Naive thymus-derived CD4-positive, alpha-beta T cell (primary cell): ENCODE measurements at places on chromosomes 2 and 18. TPM values are rescaled to one million over a fixed set of nuclear protein-coding genes. Genes with fewer than 3 reads are reported as not detected.

GRCh38 chr2:70391988-70392387 lies 90.1 kb upstream of the FAM136A start:
- no peak for DNase-seq

DNA sequence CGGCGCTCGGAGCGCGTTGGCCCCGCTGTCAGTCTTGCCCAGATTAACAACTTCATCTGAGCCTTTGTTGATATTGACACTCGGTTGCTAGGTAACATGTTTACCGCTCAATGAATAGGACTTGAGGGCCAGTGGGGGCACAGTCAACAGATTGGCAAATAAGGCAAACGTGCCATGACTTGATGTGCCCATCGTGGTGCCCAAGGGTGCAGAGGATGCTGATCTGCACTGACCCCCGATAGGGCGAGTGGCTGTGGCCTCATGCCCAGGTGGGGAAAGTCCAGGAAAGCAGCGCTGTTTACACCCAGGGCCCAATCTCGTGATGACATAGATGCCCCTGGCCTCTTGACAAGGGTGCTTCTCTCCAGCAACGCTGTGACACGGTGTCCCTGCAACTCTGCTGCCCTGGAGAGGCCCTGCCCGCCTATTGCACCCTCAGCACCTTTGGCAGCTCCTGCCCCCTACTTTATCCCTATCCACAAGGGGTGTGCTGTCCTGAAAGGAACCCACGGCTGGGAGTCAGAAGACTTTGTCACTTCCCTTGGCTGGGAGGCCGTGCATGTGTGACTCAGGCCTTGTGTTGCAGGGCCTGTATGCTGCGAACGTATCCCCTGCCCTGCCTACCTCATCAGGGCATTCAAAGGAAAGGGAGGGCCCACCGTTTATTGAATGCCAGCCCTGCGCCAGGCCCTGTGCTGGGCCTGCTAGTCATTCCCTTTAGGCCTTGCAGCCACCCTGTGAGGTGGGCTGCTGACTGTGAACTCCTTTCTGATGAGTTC lies 158.0 kb downstream of the INHBB start:
- DNase-seq, result no peak

DNA sequence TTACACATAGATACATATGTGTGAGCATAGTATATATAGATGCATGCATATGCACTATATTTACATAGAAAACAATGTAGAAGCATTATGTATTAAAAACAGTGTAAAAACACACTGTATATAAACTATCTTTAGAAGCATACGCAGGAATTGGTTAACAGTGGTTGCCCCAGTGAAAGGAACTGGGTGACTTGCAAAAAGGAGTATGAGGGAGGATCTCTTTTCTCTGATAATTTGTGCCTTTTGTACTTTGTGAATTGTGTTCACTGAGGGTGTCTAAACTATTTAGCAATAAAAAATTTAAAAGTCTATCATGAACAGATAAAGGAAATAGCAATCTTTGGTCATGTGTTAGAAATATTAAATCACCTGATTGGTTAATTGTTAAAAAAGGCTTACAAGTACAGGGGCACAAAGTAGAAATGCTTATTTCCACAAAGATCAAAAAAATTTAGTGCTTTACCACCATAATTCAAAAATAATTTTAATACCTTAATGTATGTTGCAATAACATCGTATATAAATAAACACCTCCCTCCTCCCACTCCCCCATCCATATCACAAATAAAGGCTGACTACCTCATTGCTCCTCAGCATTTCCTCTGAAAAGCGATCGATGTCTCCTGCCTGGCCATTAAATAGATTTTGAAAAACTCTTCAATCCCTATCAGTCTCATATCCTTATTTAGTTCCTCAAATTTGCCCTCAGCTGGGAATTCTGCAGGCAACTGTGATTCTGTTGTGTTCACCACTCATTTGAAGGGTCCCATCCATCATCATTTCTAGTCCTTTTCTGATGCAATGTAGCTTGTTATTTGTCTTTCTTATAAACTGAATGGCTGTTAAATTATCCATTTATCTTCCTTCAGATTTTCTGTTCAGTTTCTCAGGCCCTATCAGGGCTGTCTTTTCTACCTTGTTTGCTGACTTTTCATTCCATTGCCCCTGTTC lies 257.3 kb downstream of the AGPS start:
- DNase-seq, result no peak

DNA sequence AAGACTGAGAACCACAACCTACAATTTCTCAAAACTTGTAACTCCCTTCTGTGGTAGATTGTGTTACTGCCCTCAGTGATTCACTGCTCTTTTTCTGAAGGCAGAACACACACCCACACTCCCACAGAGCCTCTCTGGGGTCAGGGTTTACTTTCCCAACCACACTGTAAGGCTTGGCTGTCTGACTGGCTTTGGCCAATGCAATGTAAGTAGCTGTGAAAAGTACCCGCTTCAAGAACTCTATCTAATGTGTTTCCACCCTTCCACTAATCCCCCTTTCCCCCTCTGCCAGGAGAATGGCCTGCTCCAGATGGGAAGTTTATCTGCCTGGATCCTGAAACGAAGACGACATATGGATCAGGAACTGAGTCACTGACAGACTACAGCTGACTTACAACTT lies 222.7 kb downstream of the CDH2 start:
- no peak for DNase-seq

DNA sequence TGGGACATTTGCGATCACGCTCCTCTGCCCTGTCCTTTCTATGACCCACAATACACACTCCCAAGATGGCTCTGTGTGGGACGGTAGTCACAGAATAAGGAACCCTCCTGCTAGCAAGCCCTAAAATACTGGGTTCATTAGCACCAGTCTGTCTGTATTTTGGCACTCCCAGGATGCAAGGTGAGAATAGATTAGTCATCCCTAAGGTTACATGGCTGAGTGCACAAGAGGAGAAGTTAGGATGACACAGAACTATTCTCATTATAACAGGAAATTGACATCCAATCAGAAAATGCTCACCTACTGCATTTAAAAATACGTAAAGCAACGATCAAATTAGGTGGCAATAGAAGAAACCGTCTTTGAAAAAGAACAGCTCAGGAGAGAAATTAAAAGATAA lies 590.2 kb downstream of the EPHA4 start:
- DNase-seq, result no peak

DNA sequence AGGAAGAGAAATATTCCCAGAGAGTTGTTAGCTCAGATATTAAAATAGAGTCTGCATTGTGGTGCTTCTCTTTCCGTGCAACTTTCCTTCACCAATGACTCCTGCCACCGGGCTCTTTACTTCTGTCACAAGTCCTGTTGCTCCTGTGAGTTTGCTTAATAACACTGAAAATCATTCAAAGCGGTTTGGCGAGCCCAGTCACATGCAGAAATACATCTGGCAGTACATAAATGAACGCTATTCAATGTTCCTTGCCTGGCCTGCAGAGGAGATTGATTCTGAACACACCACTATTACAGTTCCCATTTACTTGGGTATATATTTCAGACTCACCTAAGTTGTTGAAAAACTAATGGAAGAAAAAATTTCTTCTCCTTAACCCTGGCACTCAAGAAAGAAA lies 276.6 kb downstream of the ZNF521 start:
- no peak for DNase-seq

- DNase-seq, result no peak
Observed at GRCh38 chr18:58848685-58849084, 16.0 kb upstream of the ZNF532 start.

DNA sequence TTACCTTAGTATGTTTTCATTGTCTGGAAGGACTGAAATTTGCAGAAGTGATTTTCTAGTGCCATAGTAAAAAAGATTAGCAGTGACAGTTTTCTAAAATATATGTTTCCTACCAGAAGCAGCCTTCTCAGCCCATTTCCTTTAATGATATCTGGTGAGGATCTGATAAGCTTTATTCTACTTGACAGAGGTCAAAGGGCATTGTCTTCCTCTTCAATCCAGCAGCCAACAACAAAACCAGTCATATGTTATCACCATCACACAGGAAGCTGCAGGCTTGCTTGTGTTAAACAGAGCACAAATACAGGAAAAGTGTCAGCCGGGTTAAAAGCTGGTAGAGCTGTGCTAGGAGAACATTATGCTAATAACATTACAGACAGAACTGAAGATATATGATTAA lies 35.6 kb upstream of the ZSWIM2 start:
- no peak for DNase-seq

DNA sequence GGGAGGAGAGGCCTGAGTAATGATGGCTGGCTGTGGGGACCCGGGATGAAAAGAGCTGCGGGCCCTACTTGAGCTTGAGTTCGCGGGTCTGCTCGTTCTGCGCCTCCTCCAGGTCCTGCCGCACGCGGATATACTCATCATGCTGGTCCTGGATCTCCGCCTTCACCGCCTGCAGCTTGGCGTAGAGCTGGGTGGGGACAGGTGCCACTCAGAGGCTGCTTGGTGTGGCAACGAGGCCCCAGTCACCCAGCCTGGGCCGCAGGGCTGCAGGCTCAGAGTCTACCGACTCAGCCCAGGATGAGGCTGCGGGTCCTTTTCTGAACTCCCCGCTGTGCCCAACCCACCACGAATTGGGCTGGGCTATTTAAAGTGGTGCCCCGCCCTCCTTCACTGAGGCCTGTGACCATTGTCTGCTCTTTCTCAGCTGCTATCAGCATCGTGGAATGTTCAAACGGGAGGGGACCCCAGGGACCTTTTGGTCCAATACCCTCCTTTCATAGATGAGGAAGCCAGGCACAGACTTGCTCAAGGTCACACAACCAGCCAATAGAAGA lies 28.0 kb downstream of the KIF3C start:
- DNase-seq, result no peak

- DNase-seq, result no peak
Observed at GRCh38 chr2:149766339-149766738, 178.8 kb upstream of the MMADHC start.

- no peak for DNase-seq
Observed at GRCh38 chr2:42248846-42249245, 79.7 kb downstream of the EML4 start.

DNA sequence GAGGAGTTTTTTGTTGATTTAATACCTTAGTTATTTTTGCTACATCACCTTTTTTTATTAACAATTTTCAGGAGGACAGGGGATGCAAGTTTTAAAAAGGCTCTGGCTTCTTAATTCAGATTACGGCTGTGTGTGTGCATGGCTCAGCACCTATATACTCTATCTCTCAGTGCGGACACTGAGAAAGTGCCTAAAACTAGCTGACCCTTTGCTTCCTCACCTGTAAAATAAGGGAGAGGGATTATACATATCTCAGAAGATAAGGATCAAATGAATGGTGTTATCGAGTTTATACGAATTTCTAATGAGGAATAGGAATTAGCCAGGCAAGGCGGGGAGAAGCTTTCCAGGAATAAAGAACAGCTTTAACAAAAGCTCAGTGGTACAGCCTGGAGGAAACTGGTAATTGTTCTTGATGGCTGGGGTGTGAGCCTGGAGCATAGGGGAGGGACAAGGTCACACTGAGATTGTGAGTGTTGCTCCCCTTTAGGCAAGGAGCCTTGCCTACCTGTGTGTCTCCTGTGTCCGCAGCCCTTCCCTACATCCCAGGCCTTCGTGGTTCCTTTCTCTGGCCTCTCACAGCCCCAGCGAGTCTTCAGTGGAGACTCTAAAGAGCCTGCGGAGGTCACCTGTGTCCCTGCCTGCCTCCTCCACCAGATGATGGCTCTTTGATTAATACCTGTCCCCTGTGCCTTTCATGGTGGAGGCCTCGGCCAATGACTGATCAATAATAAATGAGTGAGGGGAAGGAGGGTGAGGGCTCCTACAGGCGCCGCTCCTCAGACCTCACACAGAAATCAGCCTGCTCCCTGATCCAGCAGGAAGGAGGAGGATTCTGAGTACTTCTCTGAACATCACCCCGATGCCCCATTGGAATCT lies 92.7 kb downstream of the DDX1 start:
- DNase-seq, result no peak

DNA sequence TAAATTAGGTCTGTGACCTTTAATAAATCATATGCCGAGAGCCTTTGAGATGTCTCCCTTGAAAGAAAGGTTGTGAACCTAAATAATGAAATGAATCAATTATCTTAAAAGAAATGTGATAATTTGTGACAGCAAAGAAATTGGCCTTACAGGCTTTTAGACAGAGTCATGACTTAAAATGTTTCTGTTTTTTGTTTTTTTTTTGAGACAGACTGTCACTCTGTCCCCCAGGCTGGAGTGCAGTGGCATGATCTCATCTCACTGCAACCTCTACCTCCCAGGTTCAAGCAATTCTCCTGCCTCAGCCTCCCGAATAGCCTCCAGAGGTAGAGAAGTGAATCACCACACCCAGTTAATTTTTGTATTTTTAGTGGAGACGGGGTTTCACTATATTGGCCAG lies 898.0 kb downstream of the CNTNAP5 start:
- no peak for DNase-seq

DNA sequence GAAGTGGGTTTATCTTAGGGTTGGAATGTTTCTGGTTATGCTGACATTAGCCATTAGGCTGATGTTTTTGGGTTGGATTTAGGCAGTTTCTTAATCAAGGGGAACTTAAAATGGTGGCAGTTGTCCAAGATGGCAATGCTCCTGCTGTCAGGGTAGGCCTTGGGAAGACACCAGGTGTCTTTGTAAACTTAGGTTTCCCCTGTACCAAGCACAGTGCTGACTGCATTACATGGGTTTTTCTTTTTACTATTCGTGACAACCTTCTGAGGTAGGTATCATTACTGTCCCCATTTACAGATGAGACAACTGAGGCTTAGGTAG lies 528 bp upstream of the ATG16L1 start:
- DNase-seq, result no peak

DNA sequence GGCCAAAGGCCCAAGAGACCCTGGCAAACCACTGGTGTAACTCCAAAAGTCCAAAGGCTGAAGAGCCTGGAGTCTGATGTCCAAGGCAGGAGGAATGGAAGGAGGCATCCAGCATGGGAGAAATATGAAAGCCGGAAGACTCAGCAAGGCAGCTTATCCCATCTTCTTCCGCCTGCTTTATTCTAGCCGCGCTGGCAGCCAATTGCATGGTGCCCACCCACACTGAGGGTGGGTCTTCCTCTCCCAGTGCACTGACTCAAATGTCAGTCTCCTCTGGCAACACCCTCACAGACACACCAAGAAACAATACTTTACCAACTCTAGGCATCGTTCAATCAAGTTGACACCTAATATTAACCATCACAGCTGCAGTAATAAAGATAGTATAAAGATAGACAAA lies 34.1 kb downstream of the MAPK4 start:
- no peak for DNase-seq

- no peak for DNase-seq
Observed at GRCh38 chr2:151297882-151298281, 8.4 kb upstream of the NMI start.

DNA sequence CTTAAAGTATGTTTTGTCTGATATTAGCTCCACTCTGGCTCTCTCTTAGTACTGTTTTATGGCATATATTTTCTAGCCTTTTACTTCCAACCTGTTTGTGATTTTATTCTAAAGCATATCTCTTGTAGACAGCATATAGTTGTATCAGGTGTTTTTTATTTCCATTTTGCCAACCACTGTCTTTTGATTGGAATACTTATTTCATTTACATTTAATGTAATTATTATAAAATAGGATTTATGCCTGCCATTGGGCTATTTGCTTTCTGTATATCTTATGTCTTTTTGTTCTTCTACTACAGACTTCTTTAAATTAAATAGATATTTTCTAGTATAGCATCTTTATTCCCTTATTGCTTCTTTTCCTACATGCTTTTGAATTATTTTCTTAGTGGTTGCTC lies 67.3 kb downstream of the LRRC30 start:
- DNase-seq, result no peak

Gene CENPO
- total RNA-seq, result 5.8 TPM

Gene LANCL1
- total RNA-seq, result 23.0 TPM

Gene IL1R2
- not detected for total RNA-seq

Gene KLF11
- total RNA-seq, result 48.6 TPM

Gene SUCLG1
- total RNA-seq, result 50.7 TPM

Gene ITPRIPL1
- total RNA-seq, result 0.94 TPM

Gene DBI
- 42.7 TPM for total RNA-seq

Gene ZNF513
- 19.2 TPM for total RNA-seq

Gene COL6A3
- 2.2 TPM for total RNA-seq
